ENCODE measurements at places on chromosomes 3 and 15.

- DNase-seq, result no peak
Observed at GRCh38 chr3:189339996-189340395, 168.2 kb downstream of the TPRG1 start.

- no peak for DNase-seq
Observed at GRCh38 chr3:73786321-73786807, 161.6 kb upstream of the PDZRN3 start.

DNA sequence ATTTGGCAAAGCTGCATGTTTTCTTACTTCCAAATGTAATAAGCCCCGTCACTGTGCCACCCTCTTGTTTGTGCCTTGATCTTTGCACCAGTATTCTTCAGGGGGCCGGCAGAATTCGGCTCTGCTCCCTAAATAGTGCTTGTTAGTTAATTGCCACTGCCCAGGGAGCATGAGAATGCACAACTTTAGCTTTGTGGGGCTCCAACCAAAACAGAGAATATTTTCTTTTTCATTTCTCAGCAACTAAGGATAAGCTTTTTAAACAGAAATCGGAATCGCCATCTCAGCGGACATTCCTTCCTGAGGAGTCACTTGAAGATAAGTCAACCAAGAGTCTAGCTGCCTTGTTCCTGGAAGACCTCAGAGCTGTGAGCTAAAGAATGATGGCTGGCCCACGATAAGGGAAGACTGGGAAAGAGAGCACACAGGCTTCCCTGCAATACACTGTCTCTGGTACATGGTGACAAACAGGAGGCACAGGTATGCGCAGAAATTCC, 106.0 kb downstream of the LRIG1 start:
- DNase-seq, result no peak

DNA sequence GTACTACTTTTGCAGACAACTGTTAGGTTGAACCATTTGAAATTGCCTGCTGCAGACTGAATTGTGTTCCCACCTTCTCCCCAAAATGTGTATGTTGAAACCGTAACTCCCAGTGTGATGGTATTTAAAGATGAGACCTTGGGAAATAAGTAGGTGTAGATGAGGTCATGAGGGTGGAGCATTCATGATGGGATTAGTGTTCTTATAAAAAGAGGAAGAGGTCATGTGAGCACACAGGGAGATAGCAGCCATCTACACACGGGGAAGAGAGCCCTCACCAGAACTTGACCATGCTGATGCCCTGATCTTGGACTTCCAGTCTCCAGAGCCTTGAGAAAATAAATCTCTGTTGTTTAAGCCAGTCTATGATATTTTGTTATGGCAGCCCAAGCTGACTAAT, 17.4 kb upstream of the FHIT start:
- DNase-seq, result no peak

DNA sequence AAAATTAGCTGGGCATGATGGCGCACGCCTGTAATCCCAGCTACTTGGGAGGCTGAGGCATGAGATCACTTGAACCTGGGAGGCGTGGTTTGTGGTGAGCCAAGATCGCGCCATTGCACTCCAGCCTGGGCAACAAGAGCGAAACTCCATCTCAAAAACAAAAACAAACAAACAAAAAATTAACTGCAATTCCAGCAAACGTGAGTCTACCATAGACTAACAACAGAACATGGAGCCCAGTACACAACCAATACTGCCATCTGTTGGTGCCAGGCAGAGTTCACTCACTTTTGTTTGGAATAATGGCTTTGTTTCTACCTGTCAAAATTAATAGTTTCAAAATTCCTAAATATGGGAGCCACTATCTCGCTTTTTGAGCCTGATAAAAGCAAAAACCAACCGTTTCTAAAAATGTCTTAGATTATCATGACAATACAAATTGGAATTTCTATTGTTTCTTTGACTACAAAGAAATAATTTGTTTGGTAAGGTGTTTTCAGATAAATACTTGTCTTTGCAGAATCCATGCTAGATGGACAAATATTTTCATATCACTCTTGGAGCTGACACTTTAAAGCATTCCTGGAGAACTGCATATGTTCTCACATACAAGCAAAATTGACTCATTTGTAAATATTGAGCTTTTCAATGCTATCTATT, 45.0 kb downstream of the GPR176 start:
- no peak for DNase-seq

DNA sequence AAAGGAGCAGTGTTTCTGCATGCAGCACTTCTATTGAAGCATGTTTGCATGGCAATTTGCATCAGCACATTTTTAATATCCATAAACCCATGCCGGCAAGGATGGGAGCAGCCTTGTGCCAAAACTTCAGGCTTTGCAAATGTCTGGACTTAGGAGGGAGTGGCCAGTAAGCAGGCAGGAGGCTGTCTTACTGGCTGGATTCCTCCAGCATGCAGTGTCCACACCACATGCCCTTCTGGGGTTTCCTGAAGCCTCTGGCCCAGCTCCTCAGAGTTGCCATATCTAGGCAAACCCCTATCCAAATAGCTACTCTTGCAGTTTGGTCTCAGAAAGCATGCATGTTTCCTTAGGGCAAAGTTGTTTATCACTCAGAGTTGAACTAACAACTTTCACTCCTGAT, 139.1 kb upstream of the MRPS22 start:
- no peak for DNase-seq

DNA sequence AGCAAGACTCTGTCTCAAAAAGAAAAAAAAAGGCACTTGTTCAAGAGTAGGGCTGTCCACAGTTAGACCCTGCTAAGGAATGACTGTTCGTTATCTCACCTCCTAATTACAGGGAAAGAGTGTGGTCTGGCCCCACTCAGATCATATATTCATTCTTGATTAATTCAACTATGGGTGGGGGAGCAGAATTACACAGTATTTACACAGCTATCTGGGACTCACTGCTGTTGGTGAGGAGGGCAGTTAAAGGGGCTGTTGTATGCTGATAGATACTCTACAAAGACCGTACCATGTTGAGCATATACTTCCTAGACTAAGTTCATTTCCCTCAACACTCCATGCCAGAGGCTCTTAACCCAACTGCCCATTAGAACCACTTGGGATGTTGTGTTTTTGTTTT, 3.8 kb upstream of the ZNF620 start:
- no peak for DNase-seq

GRCh38 chr3:50525987-50526386, 22.6 kb upstream of the CACNA2D2 start:
- DNase-seq, result peak; percentile 44

GRCh38 chr15:22810853-22811338, 24.5 kb downstream of the NIPA1 start:
- DNase-seq, result no peak

DNA sequence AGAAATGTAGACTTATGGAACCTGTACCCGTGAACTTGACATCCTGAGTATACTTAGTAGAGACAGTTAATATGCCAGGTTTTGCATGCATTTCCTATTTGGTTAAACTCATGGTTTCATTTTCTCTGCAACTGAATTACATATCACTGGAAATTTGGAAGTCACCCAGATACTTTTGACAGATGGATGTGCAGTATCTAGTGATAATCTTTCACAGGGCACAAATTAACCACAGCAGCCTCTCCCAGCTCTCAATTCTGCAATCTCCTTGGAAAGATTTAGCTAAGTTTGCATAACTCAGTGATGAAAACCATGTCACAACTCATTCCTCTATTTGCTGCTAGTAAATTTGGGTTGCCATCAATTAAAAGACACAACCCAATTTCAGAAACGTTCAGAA, 162.3 kb upstream of the TPM1 start:
- no peak for DNase-seq

DNA sequence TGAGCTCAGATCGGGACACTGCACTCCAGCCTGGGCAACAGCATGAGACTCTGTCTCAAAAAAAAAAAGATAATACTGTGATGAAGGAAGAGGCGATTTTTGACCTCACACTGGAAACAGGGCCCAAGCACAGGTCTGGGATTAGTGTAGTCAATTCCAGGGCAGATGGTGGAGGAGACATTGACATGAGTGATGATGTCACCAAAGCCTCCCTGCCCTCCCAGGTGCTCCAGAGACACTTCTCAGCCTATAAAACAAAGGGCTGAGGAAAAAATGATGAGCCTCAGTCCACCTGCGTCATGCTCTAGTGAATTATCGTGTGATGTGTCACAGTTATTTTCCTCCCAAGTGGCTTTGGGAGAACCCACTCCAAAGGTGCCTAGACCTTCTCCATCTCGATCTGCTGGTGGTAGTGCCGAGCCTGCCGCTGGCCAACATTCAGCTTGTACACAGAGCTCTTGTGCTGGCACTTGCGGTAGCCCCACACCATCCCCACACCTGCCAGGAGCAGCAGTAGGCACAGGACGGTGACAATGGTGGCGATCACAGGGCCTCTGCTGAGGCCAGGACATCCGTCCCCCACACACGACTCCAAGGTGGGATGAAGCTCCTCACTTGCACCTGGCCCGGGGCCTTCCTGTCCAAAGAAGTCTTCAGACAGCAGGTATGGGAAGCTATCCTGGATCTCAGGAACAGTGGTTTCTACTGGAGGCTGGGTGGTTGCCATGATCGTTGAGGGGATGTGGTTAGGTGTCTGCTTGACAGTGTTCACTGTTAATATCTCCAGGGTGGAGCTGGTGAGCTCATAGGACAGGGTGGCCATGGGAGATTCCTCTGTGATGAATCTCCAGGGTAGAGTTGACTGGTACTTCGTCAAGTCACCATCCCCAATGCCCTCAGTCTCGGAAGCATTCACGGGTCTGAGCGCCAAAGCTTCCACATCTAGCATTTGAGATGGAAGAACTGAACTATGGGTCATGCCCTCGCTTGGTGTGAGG, 38.8 kb downstream of the CRTAP start:
- DNase-seq, result no peak

GRCh38 chr15:77513226-77513625, 92.5 kb downstream of the HMG20A start:
- DNase-seq, result no peak

Data from activated CD8-positive, alpha-beta memory T cell treated with anti-CD3 and anti-CD28 coated beads, Interleukin-2, amount 50 U/mL, for 4 hours (primary cell).